ENCODE measurements at places on chromosomes 4 and X.

DNA sequence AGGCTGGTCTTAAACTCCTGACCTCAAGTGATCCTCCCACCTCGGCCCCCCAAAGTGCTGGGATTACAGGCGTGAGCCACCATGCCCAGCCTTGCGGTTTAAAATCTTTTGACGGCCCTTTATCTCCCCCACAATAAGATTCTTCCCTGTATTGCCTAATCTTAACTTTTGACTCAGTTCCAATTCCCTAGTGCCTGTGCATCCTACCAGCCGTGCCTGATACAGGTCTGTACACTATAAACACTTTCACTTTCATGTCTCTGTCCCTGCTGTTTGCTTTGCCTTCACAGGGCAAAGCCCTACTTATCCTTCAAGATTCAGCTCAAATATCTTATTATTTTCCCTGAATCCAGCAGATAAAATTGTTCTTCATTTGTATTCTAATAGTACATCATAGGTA lies 74.6 kb downstream of the WDR44 start:
- DNase-seq = no peak

DNA sequence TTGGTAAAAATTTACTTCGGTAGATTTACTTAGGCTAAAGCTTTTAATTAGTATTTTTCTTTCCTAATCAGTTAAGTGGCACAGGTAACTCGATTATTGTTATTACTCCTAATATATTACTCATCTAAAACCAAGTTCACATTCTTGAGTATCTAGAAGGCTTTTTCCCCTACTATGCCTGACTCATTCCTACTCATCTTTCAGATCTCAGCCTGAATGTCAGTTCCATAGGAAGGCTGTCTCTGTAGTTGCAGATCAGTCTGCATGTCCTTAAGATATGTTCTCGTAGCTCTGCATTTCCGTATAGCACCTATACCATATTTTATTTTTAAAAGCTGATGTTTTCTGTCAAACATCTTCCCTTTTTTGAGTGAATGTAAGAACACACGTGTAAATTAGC lies 5.9 kb upstream of the FAM184B start:
- DNase-seq = no peak

GRCh38 chrX:30835373-30835772 lies 53.7 kb downstream of the TAB3 start:
- no peak for DNase-seq

GRCh38 chr4:185534866-185535611 lies at the start of gene PDLIM3:
Gene PDLIM3 (minus strand): TSS chr4:185535507. CDS start chr4:185535434, 73 bp downstream.
- no peak for DNase-seq

DNA sequence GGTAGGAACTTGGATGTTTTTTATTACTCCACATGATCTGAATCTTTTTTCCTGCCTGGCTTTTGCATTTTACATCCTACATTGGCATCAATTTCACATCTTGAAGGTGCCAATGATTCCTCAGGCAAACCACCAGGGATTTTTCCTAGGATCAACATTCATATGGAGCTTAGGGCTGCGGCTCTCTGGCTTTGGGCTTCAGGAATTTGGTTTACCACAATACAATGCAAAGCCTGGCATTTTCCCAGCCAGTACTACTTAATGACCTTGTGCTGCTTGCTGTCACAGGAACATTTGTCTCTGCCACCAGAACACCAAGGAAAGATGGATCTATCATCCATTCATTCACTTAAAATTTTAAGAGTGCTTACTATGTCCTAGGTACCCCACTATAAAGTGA lies 180.7 kb downstream of the PDGFC start:
- DNase-seq = no peak

GRCh38 chr4:94833394-94833793 lies 75.6 kb downstream of the BMPR1B start:
- no peak for DNase-seq

DNA sequence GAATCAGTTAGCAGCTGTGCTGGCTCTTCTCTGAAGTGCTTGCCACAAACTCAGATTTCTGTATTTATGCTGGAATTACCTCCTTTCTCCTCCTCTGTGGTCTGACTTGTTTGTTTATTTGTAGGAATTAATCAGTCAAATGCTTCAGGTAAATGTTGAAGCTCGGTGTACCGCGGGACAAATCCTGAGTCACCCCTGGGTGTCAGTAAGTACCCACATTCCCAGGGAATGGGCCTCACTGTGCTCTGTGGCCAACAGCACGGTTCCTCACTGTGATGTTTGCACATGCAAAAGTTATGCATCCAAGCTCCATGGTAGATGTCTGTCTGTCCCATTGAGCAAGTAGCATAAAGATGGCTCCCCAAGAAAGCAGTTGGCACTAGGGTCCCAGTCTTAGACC lies 169.9 kb downstream of the DCLK2 start:
- DNase-seq = no peak

DNA sequence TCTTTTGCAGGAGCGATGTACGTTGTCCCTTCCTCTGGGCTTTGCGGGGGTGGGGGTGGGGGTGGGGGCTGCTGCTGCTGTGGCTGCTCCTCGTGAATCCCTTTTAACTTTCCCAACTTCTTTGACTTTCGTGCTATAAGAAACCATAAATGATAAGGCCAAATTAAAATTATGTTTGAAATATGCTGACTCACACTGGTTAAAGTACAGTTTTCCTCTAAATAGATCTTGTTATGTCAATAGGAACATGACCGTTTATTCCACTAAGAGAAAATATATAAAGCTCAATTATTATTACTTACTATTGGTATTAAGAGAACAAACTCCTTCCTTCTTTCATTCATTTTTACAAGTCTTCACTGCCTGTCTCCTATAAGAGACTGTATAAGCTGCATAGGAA lies 287.4 kb downstream of the NR3C2 start:
- DNase-seq = no peak

DNA sequence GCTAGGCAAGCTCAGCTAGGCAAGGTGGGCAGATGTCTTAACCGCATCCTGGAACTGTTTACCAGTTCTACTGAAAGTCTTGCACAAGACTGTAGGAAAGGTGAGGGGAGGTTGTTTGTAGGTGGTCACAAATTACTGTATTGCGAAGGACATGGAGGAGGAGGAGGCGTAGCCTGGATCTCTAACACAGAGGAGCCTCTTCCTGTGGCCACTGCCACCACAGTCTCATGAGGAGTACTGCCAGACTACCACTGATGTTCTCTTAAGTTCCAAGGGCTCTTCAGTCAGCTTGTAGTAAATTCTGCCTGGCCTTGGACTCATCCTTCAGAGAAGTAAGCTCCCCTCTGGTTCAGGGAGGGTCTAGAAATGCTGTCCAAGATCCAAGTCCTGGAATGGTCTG lies 258.6 kb downstream of the FAT4 start:
- DNase-seq = no peak

All from NCI-H524 treated with DMSO at 0.1 percent for 48 hours (cell line).